Bone marrow (tissue), 2 donors: ENCODE measurements at places on chromosomes 2 and 18.

DNA sequence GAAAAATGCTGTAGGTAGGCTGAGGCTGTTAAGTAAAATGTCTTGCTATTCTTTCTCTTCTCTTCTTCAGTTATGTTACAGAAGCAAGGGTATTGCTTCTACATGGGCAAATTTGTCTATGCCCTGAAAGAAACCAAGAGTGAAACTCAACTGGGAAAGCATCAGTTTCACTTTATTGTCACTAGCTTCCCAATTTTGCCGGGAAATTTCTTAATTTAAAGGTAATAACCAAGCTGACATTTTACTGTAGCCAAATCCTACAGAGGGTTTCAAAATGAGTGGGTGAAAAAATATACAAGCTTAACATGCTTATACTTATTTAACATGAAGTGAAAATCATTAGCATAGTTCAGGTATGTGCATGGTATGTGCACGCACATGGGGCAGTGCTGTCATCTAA, 3.2 kb downstream of the TANK start:
- no peak for DNase-seq

GRCh38 chr18:63189817-63190216, 129.8 kb downstream of the BCL2 start:
- DNase-seq: no peak

GRCh38 chr2:232652505-232652851, 19.1 kb downstream of the EFHD1 start:
- no peak for DNase-seq

DNA sequence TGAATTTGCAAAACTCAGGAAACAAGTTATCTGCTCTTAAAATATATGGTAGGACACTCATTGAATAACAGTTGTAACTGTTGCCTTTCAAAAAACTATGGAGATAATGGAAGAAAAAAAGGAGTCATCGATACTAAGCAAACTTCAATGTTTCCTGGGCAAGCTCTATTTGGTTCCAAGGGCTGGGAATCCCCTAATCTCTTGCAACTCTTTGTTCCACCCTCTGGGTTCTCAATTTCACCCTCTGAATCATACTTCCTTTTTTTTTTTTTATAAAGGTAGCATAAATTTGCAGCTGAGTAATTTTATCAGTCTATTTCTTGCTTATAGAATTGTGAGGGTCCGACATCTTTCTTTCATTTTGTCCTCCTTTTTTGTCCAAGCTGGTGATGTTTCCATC, 36.7 kb downstream of the SLC9A4 start:
- DNase-seq: no peak

- DNase-seq: no peak
These were observed 63.0 kb downstream of the TANK start for GRCh38 chr2:161223139-161223732.

- no peak for DNase-seq
These were observed 650.8 kb downstream of the DCDC2C start for GRCh38 chr2:4354164-4354563.

GRCh38 chr2:165594231-165594934, 124.9 kb downstream of the CSRNP3 start:
- no peak for DNase-seq

DNA sequence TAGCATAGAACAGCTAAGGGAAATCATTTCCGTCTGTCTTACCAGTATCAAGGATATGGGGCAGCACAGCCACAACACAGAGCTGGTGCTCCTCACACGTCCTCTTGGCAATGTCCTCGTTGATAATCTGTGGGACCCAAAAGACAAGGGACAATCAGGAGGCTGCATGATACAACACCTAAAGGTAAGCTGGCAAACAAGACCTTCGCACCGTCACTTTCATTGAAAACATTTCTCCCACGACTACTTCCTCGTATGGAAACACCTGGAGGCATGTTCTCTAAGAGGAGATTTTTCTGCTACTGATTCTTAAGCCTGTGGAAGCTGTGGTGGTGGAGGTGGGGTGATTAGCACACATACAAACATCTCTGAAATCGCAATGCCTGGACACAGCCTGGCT, 23.7 kb downstream of the PDIA6 start:
- no peak for DNase-seq

- no peak for DNase-seq
These were observed 165.9 kb upstream of the ID2 start for GRCh38 chr2:8515864-8516533.

DNA sequence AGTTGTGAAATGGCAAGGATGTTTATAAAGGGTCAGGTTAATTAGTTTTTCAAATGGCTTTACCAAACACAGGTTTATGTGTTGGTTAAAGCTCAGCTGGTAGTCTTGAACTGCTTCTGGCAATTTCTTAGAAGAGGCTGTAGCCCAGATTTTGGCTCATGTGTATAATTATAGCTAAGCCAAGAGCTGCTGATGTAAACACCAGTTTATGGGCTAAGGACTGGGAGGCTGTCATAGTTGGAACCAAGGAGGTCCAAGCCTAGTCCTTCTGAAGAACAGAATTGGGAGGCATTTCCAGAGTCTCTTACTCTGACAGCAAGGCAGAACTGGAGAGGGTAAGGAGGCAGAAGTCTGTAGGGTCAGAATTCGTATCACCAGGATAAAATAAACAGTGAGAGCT, 25.4 kb downstream of the UBE2E3 start:
- no peak for DNase-seq

- DNase-seq: no peak
These were observed 358.2 kb downstream of the RBM43 start for GRCh38 chr2:150903461-150903860.

DNA sequence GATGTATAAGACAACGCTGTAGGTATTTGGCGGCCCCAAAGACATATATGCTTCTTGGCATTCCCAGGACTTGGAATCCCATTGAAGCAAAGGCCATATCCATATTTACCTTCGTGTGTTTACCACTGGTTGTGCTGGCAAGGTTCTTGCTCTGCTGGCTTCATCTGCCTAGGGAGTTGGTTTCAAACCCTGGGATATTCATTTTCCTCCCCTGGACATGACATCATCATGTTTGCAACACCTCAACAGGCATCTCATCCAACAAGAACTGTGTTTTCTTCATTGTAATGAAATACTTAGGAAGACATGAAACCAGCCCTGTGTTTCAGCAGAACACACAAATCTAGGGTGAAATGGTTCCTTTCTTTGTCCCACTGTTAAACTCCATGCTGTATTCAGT, 77.9 kb upstream of the PHLPP1 start:
- no peak for DNase-seq

GRCh38 chr2:165576409-165577154, 107.1 kb downstream of the CSRNP3 start:
- DNase-seq: no peak

- DNase-seq: no peak
These were observed 3.5 kb upstream of the FHOD3 start for GRCh38 chr18:36294031-36294430.
